Spleen (tissue), 13 donors: ENCODE measurements at places on chromosomes 11 and 22.

DNA sequence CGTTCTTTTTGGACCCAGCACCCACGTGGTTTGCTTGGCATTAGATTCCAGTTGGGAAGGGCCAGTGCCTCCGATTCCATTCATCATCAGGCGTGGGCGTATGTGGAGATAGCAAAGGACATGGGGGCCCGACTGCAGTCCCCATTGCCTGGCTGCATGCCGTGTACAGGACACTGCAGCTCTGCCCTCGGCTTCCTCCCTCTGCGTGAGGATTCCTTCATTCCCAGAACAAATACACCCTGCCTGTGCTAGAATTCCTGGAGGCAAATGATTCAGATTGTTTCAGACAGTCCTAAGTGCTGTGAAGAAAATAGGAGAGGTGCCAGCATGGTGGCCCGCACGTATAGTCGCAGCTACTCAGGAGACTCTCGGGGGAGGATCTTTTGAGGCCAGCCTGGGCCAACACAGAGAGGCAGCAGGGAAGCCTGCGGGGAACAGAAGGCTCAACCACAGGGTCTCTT lies 15.4 kb downstream of the DERL3 start:
- H3K4me3 ChIP-seq: no peak overlapping the region
- peaks cover 29% of the 10 kb centered on the region for H3K4me1 ChIP-seq
- H3K27me3 ChIP-seq: no peaks in the 10 kb centered on the region

GRCh38 chr22:24426851-24427499 lies 424 bp upstream of the ADORA2A start:
- peak overlapping the region; percentile 41 for H3K4me3 ChIP-seq
- no peaks in the 10 kb centered on the region for H3K27me3 ChIP-seq
- DNase-seq: peak; percentile 87
- no peaks in the 10 kb centered on the region for H3K36me3 ChIP-seq
- H3K27ac ChIP-seq: peak overlapping the region; percentile 91

DNA sequence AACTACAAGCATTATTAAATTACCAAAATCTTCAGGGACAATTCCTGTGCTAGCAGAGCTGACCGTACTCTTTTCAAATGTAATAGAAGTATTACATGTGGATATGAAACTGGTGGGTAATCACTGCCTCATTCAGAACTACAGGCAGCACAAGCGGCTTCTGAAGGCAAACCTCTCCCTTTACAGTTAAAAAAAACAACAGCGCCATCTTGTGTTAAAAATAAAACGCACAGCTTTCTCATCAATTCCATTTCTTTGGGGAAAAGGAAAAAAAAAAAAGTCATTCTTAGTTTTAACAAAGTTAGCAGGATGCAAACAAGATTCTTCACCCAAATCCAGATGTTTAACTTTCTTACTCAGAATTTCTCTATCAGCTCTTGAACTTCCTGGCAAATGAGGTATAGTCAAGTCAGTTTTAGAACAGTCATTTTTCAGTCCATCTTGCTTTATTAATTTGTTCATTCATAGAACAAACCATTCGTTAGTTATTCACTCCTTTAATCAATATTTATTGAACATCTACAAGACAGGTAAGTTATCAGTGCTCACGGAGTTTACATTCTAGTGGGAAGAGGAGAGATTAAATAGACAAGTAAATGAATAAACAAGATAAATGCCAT lies 331.8 kb upstream of the MPPED2 start:
- no peak overlapping the region for H3K4me3 ChIP-seq
- H3K27ac ChIP-seq: no peak overlapping the region
- DNase-seq: no peak
- no peaks in the 10 kb centered on the region for H3K27me3 ChIP-seq

DNA sequence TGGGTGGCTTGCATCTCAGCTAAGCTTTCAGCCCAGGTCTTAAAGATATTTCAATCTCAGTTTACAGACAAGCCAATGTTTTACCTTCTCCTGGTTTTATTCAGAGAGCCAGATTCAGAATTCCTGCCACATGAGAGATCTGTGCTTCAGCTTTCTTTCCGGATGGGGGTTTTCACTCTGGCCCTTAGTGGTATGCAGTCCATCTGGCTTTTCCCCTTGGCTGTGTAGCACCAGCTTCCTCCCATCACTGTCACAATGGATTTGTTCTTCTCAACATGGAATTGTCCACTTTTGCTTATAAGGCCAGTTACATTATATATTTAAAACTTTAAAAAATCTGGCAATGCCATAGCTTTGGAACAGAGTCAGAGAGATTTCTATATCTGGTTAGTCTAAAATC lies 303.9 kb downstream of the ETS1 start:
- H3K4me1 ChIP-seq: no peaks in the 10 kb centered on the region
- H3K27me3 ChIP-seq: no peaks in the 10 kb centered on the region
- H3K27ac ChIP-seq: no peak overlapping the region

DNA sequence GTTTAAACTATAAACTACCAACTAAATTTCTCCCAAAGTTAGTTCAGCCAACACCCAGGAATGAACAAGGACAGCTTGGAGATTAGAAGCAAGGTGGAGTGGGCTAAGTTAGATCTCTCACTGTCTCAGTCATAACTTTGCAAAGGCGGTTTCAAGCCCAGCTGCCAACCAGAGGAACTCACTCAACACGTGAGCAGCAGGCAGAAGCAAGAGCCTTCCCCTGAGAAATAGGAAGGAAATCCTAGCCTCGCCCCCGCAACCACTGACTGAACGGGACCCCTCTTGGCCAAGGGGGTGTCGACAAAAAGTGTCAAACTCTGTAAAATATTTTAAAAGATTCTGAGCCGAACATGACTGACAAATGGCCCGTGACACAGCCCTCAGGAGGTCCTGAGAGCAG lies 4.4 kb upstream of the KRTAP5-9 start:
- H3K4me3 ChIP-seq: no peak overlapping the region
- H3K4me1 ChIP-seq: peaks cover 11% of the 10 kb centered on the region
- H3K27me3 ChIP-seq: no peaks in the 10 kb centered on the region
- H3K27ac ChIP-seq: no peak overlapping the region

DNA sequence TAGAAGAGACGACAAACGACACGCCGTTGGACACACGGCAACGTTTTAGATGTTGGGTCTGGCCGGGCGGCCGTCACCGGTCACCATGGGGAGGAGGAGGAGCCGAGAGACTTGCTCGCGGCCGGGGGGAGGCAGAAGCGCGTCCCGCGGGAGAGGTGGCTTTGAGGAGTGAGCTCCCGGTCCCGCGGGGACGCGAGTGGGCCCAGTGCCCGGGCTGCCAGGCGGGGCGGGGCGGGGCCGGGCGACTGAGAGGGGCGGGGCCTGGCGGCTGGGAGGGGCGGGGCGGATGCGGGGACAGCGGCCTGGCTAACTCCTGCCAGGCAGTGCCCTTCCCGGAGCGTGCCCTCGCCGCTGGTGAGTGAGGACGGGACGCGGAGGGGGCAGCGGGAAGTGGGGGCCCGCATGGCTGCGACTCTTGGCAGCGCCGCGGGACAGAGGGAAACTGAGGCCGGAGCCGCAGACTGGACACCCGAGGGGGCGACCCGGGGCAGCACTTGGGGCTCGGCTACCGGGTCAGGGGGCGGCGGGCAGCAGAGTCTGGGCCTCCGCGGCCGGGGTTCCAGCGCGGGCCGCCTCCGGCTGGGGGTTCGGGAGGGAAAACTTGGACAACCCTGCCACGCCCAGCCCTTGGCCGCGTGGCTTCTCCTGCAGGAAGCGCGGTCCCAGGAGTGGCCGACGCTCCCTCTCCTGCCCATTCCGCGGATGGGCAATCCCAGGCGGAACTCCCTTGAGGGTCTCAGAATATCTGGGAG lies at the start of gene TSPO:
TSS of gene TSPO (plus strand) at position 309 of the 752 bp plus-strand sequence. CDS start 7,680 bp downstream, outside the sequence.
- peaks cover 12% of the 10 kb centered on the region for H3K4me1 ChIP-seq
- peak within 1 kb of the TSS; percentile 94 for H3K27ac ChIP-seq
- no peaks in the 10 kb centered on the region for H3K27me3 ChIP-seq
- DNase-seq: peak; percentile 95
- no peaks in the 10 kb centered on the region for H3K36me3 ChIP-seq

DNA sequence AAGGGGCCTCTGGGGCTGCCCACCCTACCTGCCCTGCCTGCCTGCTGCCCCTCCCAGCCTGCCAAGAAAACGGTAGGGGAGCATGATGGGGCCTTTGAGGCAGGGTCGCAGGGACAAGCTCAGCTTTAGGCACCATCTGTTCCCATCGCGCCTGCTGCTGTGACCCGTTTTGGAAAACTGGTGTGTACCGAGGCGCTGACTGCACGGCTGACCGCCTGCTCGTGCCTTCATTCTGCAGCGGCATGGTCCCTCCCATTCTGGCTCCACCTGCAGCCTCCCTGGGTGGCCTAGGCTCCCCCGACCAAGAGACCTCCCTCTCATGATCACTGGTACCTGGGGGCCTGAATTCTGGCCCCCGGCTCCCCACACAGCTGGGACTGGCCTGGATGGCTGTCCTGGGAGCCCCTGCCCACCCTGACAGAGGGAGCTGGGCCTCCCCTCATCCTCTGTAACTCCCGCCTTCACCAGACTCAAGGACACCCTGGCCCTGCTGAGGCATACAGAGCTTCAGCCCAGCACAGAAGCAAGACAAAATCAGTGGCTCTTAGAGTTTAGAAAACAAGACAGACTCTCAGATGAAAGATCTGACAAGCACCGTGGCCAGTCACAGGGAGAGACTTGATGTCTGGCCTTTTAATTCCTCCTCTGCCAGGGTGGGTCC lies 6.5 kb upstream of the MYRF start:
- no peak for DNase-seq
- H3K4me1 ChIP-seq: peaks cover 18% of the 10 kb centered on the region
- no peak overlapping the region for H3K27ac ChIP-seq
- H3K27me3 ChIP-seq: no peaks in the 10 kb centered on the region
- H3K4me3 ChIP-seq: no peak overlapping the region

DNA sequence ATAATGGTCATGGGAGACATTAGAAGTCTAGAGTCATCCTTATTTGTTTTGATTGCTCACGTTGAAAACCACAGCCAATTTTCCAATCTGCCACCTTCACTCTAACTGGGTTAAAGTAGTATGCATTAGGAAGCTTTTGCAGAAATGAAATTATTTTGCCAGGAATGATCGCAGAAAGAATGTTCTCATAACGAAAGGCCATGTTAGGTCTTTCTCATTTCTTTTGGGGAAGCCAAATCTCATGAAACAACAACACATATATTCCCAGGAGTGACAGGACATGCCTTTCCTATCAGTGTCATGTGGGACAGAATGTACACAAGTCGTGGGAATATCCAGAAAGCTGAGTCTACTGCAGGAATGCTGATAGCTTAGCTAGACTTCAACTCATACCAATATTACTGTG lies 386.3 kb downstream of the AASDHPPT start:
- DNase-seq: no peak
- no peak overlapping the region for H3K4me3 ChIP-seq
- H3K27me3 ChIP-seq: no peaks in the 10 kb centered on the region
- H3K27ac ChIP-seq: no peak overlapping the region

GRCh38 chr22:24466716-24467328 lies 28.3 kb upstream of the UPB1 start:
- no peaks in the 10 kb centered on the region for H3K36me3 ChIP-seq
- H3K27me3 ChIP-seq: no peaks in the 10 kb centered on the region
- peak overlapping the region; percentile 62 for H3K27ac ChIP-seq
- H3K4me3 ChIP-seq: no peak overlapping the region
- H3K4me1 ChIP-seq: peaks cover 13% of the 10 kb centered on the region

GRCh38 chr11:6932145-6932544 lies 5.9 kb downstream of the ZNF215 start:
- H3K27ac ChIP-seq: no peak overlapping the region
- H3K36me3 ChIP-seq: no peaks in the 10 kb centered on the region

- H3K27me3 ChIP-seq: no peaks in the 10 kb centered on the region
- H3K27ac ChIP-seq: no peak within 1 kb of the TSS
- H3K4me3 ChIP-seq: no peak within 1 kb of the TSS
These were observed at the start of gene MS4A3 for GRCh38 chr11:60056349-60056969. MS4A3 (plus strand) TSS chr11:60056665; CDS start chr11:60061161, 4,496 bp downstream.

DNA sequence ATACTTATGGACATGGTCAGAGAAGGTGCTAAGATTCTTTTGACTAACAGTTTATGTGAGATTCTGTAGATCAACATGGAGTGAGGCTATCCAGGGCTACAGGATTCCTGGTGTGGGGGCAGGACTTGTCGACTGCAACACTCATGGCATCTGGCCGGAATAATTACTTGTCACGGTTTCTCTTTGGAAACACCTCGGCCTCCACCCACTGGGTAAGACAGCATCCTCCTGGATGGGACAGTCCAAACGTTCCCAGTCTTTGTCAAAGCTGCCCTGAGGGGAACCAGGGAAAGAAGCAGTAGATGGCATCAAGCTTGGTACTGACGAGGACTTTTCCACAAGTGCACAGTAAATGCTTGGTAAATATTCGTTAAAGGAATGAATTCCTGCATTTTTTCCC lies 762.8 kb downstream of the BRD1 start:
- no peak overlapping the region for H3K4me3 ChIP-seq
- no peaks in the 10 kb centered on the region for H3K36me3 ChIP-seq
- H3K27me3 ChIP-seq: peaks cover 57% of the 10 kb centered on the region
- no peak overlapping the region for H3K27ac ChIP-seq
- H3K4me1 ChIP-seq: no peaks in the 10 kb centered on the region

GRCh38 chr11:122843281-122844141 lies 5.2 kb downstream of the CRTAM start:
- no peak overlapping the region for H3K4me3 ChIP-seq
- H3K36me3 ChIP-seq: no peaks in the 10 kb centered on the region
- H3K4me1 ChIP-seq: peaks cover 14% of the 10 kb centered on the region
- DNase-seq: no peak
